ENCODE measurements at places on chromosomes 2 and 18.

- DNase-seq = no peak
Measured at GRCh38 chr2:238379096-238379810, 47.5 kb upstream of the ASB1 start.

DNA sequence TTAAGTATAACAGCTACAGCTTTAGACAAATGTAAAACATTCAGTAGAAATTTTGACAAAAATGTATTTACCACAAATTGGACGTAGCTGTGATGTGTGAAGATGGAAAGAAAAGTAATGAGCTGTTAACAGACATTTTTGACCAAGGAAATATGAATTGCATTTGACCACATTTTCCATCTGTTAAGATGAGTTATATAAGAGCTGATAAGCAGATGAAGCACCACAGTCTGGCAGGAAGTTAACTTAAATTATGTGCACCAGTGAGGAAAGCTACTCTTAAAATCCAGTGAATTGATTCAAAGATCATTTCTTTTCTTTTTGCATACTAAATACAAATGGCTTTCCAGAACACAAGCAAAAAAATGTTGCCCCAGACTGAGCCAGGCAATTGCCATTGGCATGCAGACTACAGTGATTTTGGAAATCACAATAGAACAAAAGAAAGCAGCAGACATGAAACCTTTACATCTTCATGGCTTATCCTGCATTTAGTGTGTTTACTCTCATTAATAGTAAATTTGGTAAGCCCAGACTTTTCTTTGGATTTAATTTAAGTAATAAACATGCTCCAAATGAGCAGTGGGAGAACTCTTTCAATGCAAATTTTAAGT lies 493.7 kb downstream of the TMX3 start:
- DNase-seq = no peak

GRCh38 chr18:9861157-9861556 lies 24.6 kb upstream of the TXNDC2 start:
- no peak for DNase-seq

DNA sequence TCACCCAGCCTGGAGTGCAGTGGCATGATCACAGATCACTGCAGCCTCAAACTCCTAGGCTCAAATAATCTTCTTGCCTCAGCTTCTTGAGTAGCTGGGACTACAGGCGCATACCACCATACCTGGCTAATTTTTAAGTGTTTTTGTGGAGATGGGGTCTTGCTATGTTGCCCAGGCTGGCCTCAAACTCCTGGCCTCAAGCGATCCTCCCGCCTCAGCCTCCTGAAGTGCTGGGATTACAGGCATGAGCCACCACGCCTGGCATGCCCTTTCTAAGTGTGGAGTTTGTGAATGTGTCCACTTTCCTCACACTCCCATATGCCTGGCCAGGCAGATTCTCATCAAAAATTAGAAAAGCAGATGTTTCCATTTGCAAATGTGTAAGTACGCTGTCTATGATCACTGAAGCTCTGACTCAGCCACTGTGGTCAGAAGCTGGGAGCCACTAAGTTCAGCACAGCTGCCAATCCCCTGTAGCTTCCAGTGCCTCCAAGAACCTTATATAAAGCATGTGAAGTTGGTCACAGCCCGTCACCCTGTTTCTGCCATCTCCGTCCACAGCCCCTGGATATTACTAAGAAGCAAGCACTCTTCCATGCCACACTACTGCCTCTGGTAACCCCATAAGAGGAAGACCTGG lies 155.4 kb downstream of the FAM210A start:
- DNase-seq = no peak

DNA sequence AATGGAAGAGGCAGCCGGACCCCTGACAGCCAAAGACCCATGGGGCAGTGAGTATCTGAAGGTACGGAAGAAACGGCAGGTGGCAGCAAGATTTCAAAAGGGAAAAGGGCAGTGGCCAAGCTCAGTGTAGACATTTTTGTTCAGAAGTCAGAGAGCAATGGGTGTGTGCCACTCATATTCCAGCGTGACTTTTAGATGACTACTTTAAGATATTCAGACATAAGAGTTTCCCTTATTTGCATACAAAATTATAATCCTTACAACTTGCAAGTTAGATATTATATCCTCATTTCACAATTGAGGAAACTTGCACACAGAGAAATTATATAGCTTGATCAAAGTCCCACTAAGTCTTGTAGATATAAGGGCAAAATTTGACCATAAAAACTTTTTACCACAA lies 60.7 kb upstream of the CYTIP start:
- DNase-seq = no peak

DNA sequence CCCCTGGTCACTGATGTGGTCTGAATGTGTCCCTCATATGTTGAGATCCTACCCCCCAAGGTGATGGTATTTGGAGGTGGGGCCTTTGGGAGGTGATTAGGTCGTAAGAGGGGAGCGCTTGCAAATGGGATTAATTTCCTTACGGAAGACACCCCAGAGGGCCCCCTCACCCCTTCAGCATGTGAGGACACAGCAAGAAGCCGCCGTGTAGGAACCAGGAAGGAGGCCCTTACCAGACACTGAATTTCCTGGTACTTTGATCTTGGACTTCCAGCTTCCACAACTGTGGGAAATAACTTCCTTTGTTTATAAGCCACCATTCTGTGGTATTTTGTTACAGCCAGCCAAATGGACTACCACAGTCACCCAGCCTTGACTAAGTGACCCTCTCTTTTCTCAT lies 35.9 kb downstream of the NCK2 start:
- DNase-seq = no peak

GRCh38 chr2:193253014-193253530 lies 1058.3 kb upstream of the TMEFF2 start:
- DNase-seq = no peak

Measured in NCI-H2029 (cell line).